ENCODE measurements at places on chromosomes 3 and 15.

- peak; percentile 44 for DNase-seq
These were observed 140.1 kb downstream of the SMAD6 start for GRCh38 chr15:66841953-66842681.

DNA sequence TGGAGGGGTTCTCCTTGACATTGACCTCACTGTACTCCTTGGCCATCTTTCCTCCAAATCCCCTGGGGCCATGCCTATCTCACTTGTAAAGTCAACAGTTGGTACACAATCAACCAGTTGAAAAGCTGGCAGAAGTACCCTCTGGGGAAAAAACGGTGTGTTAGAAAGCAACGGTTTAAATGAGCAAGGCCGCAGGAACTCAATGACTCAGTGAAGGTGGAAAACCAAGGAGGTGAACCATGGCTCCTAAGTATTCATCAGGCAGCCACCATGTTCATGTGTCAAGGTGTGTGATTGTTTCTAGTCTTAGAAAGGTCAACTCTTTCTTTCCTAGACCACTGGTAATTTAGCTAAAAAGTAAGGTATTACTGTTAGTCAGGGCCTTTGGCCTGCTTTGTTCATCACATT lies 130.9 kb upstream of the SATB1 start:
- no peak for DNase-seq

DNA sequence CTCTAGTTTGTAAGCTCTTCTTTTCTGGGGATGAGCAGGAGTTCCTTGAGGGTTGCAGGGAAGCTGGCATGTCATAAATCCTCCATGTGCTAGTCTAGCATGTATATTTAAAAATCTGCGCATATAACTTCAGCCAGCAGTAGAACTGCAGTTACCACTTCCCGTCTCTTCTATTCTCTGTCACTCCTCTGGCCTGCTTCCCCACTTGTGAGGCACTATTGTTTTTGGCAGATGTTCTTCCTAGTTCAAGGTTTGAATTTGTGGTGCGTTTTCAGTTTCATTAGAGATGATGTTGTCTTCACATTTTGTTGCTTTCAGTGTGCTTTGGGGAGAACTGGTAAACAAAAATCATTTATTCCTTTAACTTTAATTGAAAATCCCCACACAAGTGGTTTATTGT lies 169.1 kb upstream of the ZPLD1 start:
- DNase-seq: no peak

GRCh38 chr3:174529298-174529697 lies 329.8 kb upstream of the NAALADL2 start:
- DNase-seq: no peak

- DNase-seq: no peak
These were observed 2.8 kb upstream of the RHCG start for GRCh38 chr15:89499156-89499555.

DNA sequence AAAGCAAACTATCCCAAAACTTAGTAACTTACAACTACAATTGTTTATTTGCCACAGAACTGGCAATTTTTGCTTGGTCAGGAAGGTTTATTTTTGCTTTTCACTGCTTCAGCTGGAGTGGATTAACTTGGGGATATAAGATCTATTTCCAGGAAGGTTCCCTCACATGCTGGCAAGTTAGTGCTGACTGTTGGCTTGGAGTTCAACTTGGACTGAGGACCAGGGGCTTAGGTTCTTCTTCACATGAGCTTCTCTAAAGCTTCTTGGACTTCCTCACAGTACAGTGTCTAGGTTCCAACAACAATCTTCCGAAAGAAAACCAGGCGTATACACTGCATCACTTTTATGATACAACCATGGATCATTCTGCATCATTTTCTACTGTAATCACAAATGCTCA lies 264.4 kb downstream of the CHL1 start:
- DNase-seq: no peak

DNA sequence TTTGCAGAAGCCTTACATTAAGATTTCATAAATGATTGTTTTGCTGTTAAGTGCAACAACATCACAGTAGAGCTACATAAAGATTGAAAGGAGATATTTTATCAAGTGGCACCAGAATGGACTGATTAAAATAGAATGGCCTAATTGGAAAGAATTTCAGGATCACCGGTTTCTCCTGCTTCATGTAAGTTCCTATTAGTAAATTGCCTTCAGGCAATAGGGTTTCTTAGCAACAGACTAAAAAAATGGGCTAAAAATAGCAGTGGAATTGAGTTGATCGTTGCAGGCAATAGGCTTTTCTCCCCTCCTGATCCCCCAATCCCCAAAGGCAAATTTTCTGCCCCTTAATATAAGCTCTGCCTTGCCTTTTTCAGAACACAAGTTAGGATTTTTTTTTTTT lies 917 bp downstream of the LNP1 start:
- DNase-seq: no peak

- no peak for DNase-seq
These were observed 54.9 kb upstream of the SNRK start for GRCh38 chr3:43231276-43232000.

- no peak for DNase-seq
These were observed 75.4 kb downstream of the BDH1 start for GRCh38 chr3:197480320-197480719.

DNA sequence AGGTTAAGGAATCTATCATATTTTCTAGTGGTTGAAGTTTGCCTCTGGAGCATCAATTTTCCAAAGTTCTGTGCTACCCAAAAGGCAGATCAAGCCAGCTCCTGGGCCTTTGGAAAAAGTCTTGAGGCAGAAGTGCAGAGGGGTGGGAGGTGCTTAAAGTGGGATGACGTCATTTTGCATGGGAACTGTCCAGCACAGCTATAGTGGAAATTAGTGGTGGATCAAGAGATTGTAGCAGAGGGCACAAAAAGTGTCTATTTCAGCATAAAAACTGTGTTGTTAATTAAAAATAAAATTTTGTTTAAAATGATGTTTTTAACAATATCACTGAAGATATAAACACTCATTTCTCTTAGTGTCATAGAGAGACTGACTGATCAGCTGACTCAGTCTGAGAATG lies 221.9 kb downstream of the LRRN1 start:
- no peak for DNase-seq

DNA sequence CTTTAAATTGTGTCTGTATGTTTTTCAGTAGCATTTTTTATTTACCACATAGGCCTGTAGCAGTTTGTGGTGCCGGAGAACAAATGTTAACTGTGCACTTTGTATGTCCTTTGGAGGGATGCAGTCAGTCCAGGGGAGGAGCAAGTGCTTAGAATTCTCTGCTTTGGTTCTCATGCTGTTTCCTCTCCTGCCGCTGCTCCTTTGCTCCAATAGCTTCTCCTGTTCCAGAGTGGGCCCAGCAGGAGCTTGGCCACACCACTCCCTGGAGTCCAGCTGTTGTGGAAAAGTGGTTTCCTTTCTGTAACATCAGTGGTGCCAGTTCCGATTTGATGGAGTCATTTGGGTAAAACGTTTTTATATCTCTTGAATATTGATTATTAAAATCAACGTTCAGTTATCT lies 16.6 kb downstream of the TICRR start:
- DNase-seq: no peak

- no peak for DNase-seq
These were observed 62.8 kb upstream of the PROK2 start for GRCh38 chr3:71847794-71848193.

- DNase-seq: no peak
These were observed 563.5 kb upstream of the CCDC54 start for GRCh38 chr3:106813742-106814141.

DNA sequence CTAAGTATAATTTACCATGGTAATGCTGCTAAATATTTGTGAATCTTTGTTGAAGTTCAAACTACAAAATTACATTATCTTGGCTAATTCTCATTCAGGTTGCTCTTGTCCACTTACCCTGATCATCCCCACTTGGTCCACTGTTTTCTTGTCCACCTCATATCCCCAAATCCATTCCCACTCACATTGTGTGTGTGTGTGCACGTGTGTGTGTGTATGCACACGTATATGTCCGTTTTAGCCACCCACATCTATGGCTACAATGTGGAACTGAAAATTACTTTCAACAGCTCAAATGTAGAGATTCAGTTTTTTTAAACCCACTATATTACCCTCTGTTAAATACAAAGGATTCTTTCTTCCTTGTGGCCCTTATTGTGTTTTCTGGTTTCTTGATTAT lies 15.2 kb upstream of the MEIS2 start:
- DNase-seq: no peak

DNA sequence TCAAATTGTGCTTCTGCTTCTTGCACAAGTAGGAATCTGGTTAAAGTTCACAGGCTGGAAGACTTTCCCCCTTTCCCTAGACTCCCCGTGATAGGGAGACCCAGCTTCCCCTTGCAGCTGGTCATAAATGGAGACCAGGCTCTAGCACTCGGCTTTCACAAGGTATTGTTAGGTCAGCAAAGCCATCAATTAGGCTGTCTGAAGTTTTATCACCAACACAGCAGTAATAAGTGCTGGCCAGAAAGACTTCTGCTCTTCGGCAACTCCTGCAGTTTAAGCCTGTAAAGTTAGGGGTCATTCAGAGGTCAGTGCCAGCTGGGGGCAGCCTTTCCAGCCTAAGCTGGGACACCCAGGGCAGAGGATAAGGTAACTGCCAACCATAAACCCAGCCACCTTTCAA lies 203.4 kb downstream of the MEIS2 start:
- DNase-seq: no peak

DNA sequence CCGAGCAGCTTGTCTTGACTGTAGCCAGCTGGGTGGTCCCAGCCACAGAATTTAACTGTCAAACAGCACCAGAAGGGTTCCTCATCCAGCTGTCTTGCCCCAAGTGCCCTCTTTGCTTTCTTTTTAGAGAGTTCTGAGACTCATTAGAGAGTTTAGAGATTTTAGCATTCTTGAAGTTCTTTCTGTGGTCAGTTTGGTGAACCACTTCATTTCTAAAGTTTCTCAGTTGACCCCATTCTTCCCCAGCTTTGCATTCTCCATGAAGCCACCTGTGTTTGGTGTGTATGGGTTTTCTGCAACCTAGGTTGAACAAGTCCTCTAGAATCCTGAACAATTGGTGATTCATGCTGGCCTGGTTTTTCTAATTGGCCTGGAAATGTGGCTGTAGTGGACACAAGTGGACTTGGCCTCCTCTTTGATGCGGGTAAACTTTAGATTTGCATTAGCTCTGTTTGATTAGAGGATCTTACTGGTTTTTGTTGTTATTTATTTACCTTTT lies 33.7 kb downstream of the FLNB start:
- DNase-seq: no peak

- DNase-seq: no peak
These were observed 710.3 kb downstream of the PDCD6IP start for GRCh38 chr3:34508732-34509131.

DNA sequence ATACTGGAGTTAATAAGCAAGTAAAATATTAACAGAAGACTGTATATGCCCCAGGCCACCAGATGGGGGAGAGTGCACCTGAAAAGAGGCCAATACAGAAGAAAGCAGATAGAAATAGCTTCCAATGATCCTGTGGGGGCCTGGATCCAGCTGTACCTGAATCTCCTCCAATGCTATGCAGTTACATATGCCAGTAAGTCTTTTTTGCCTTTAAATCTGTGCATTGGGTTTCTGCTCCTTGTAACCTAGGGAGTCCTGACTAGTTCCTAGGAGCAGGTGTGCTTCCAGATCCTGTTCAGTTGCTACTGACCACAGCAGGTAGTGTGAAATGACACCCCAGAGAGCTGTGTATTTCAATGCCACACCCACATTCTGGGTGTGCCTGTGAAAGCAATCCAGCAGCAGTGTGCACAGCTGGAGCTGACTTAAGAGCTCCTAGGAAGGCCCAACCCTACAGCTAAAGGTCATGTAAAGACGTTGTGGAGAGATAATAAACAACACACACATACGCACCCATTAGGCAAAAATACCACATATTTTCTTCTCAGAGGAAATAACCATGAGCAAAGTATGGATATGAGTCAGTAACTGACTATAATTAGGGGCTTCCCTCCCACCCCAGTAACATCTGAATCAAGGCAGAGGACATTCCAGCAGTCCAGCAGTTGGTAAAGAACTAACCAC lies 62.2 kb upstream of the AKAP13 start:
- DNase-seq: no peak

GRCh38 chr15:49978121-49978520 lies 140.9 kb downstream of the ATP8B4 start:
- no peak for DNase-seq

DNA sequence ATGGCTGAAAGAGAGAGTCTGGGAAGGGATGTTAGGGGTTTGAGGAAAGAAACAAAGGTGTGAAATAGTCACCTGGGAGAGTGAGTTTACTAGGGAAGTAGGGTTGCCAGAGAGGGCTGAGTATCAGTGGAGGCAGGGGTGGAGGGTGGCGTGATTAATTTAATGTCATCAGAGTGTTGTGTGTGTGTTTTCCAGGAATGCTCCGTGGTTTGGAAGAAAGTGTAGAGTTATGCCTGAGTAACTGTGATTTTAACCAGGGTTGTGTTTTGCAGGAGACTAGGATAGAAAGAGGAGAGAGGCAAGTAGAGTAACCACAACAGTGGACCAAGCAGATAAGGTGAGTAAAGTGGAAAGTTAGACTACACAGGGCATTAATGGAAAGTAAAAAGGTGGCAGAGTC lies 27.2 kb downstream of the PLD1 start:
- no peak for DNase-seq

- DNase-seq: no peak
These were observed 523 bp downstream of the VILL start for GRCh38 chr3:37991109-37991508.

DNA sequence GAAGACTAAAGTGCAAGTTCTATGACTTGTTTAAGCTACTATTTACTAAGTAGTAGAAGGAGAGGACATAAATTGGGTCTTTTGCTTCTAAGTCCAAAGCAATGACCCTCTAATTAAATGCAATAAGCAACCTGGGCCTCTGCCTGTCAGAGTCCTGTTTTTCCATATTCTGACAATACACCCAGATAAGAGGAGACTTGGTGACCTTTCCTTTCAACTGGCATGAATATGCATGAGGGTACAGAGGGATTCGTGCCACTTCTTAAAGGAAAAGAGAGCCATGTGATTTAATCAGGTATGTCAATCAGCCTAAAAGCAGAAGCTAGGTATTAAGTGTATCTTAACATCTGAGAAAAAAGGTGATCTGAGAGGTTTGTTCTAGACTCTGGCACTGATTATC lies 50.7 kb upstream of the FGF7 start:
- DNase-seq: no peak

GRCh38 chr3:142857056-142857455 lies 31.8 kb downstream of the PCOLCE2 start:
- DNase-seq: no peak

DNA sequence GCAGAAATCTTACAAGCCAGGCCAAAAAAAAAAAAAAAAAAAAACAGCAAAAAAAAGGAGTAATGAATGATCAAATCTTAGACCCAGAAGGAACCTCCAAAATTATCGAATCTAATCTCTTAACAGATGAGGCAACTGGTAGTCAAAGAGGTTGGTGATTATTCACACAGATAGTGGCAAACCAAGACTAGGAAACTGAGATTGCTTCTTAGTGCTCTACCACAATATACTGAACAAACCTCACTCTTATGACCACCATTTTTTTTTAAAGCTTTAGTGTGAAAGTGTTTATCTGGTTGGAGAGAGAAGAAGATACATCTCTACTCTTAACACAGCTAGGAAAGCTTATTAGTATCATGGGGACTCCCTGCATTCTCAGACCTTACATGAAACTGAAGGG lies 17.3 kb downstream of the ATOSA start:
- DNase-seq: no peak

GRCh38 chr3:49721896-49722781 lies 1.6 kb downstream of the GMPPB start:
- DNase-seq: no peak

Data from nucleus accumbens (tissue), 56 donors.